NCI-H2081 treated with DMSO at 0.1 percent for 48 hours (cell line): ENCODE measurements at places on chromosomes 4 and X.

DNA sequence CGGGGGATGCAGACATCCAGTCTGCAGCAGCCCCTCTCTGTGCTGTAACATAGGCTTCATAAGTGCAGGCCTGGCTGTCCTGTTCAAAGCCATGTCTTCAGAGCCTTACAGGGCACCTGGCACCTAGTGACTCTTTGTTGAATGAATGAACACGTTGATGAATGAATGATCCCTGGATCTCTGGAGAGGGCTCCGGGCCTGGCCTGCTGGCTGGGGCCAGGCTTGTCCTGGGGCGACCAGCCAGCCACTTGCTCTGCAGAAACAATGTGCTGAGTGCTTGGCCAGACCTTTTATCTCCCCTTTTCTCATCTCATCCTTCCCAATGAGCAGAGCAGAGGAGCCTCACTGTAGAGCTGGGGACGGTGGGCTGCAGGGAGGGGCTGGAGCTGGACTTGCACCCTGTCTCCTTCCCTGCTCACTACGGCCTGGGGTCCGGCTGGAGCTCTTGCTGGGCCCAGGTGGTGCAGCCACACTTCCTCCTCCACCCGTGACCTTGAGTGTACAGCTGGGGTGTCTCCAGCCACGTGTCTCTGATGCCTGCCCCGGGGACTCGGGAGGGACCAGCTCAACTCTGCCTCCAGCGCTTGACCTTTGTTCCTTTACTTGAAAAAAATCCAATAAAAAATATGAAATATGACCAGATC is 77.9 kb downstream of the PSAPL1 start:
- no peak for DNase-seq

GRCh38 chr4:81508411-81509185 is 36.9 kb upstream of the RASGEF1B start:
- no peak for DNase-seq

DNA sequence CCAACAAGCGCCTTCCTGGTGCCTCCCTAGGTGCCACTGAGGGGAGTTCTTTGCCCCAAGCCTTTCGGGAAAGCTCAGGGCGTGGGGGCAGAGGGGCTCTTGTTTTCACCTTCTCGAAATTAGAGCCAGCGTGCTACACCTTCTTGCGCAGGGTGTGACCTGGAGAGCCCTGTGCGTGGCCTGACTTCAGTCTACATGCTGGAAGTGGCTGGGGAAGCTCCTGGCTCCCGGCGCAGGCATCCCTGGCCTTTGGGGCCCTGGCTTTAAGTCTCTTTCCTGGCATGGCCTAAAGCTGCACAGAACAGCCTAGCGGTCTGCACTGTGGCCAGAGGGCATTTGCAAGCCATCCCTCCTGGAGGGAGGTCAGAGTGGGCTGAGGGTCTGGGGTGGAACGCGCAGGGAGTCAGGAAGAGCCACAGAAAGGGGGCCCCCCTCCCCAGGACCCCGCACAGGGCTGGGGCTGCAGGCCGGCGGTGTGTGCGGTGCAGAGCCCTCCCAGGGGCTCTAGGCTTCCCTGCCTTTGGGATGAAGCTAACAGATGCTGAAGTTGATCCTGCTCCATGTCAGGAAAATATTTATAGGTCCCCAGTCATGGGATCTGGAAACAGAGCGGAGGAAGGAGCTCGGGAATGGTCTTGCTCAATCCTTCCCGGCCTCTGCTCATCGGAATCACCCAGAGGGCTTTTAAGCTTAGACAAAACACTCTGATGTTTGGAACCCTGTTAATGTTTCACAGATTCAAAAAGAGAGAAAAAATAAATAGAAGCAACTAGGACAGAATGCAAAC is 781 bp upstream of the SPON2 start:
- DNase-seq: no peak

DNA sequence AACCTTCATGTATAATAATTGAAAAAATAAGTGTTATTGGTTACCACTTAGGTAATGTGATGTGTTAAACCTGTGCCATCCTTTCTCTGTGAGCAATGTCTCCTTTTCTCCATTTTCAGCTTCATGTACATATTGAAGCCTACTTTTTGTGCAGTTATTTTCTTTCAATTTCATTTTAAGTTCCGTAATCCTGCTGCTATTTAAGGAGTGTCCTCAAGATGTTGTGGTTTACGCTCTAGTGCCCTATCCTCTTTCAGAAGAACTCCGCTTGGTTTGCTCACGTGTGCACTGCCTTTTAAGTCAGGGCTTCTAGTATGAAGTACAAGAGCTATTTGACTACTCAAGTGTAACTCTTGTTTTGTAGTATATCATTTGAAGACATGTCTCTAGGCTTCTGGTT is 2253.2 kb upstream of the TENM3 start:
- DNase-seq: no peak

GRCh38 chrX:149512225-149512885 is 7.2 kb upstream of the IDS start:
- DNase-seq: no peak

GRCh38 chrX:110317061-110317819 is 645 bp downstream of the AMMECR1 start:
- no peak for DNase-seq

DNA sequence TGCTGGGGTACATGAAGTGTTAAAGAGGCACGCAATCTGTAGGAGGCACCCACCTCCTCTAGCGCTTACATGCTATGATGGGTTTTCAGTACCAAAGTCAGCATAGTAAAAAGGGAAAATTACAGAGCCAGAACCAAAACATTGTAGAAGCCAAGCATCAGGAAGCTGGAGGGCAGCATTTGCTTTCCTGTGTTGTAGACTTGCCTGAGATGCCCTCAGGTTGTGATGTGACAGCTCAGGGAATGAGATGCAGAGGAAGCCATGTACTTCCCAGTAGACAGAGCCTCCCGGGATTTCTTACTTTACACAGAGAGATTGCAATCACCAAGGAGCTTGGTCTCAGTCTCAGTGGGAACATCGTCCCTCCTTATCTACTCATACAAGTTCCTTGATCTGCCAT is 161.5 kb downstream of the ARAP2 start:
- DNase-seq: no peak

DNA sequence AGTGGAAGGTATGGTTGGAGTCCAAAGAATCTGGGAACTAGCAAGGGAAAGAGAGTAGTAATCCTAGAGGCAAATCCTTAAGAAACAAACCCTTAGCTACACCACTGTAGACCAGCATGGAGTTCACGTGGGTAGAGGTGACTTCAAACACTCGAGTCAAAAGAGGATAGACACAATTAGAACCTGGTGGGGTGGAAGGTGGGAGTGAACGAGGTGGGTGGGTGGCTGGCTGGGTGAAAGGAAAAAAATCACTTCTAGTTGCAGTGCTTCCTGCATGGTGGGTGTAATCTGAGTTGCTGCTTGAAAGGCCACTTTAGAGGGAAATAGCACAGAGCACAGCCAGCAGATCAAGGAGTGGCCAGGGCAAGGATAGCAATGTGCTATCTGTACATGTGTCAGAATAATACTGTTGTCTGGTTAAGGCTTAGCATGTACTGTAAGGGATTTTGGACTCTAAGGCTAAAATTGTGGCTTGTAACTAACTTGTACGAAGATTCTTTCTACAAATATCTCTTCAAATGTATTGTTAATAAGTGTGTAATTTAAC is 356.2 kb downstream of the GRIA2 start:
- no peak for DNase-seq

- peak; percentile 23 for DNase-seq
These were observed 45.7 kb upstream of the INTU start for GRCh38 chr4:127586922-127587571.

- DNase-seq: no peak
These were observed 162.3 kb upstream of the MAMLD1 start for GRCh38 chrX:150200820-150201287.

GRCh38 chrX:28178206-28178605 is 197.0 kb upstream of the DCAF8L1 start:
- no peak for DNase-seq

- no peak for DNase-seq
These were observed 27.8 kb downstream of the PIR start for GRCh38 chrX:15465347-15465746.

GRCh38 chr4:19492606-19493005 is 759.1 kb upstream of the SLIT2 start:
- no peak for DNase-seq

- DNase-seq: no peak
These were observed 41.4 kb downstream of the NLGN4X start for GRCh38 chrX:6187256-6187655.

GRCh38 chr4:154604696-154605200 is 7.7 kb downstream of the FGG start:
- no peak for DNase-seq

- no peak for DNase-seq
These were observed 5.1 kb upstream of the ASMT start for GRCh38 chrX:1609762-1610161.

GRCh38 chr4:109657854-109658418 is 45.3 kb downstream of the CASP6 start:
- no peak for DNase-seq

- DNase-seq: no peak
These were observed 78.8 kb upstream of the LEF1 start for GRCh38 chr4:108247387-108248049.

GRCh38 chr4:56768763-56769162 is 52.7 kb downstream of the SPINK2 start:
- DNase-seq: no peak

GRCh38 chrX:69603566-69604194 is 12.2 kb upstream of the EDA start:
- no peak for DNase-seq

- DNase-seq: no peak
These were observed 12.6 kb downstream of the C4orf36 start for GRCh38 chr4:86879641-86880040.

- DNase-seq: no peak
These were observed 41.6 kb downstream of the EVC start for GRCh38 chr4:5752376-5753184.

- no peak for DNase-seq
These were observed 65.8 kb upstream of the PRPS1 start for GRCh38 chrX:107562482-107562881.

DNA sequence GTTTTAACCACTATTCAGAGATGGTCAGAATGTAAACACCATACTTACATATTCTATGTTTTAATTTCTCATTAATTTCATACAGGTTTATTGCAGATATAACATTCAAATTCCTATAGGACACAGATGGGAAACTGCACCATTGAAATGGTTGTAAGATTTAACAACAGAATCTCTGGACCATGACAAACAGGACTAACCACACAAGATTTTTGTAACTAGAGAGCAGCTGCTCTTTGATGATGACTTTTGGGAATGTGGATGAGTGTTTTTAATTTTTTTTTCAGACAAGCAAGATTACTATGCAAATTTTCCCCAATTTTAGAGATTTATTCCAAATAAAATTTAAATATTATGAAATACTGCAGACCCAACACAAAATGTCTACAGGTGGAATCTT is 610.2 kb downstream of the PCDH18 start:
- no peak for DNase-seq

GRCh38 chrX:106752101-106752678 is 25.7 kb downstream of the RNF128 start:
- no peak for DNase-seq

DNA sequence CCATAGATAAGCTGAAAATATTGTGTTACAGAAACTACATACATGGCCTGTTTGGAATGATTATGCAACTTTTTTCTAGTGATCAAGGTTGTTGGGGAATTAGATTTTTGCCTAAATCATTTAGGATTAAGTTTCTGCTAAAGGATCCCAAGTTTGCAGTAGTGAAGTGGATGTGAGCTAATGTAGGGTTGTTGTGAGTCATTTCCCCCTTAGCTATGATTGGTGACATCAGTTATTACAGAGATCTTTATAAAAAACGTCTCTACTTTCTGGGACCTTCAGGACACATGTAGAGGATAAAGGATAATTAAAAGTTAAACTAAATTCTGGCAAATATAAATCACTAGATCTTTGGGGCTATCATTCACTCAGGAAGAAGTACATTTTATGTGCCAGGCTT is 133.3 kb downstream of the GATB start:
- DNase-seq: no peak

GRCh38 chrX:102784550-102784949 is 64.0 kb downstream of the GPRASP3 start:
- no peak for DNase-seq

DNA sequence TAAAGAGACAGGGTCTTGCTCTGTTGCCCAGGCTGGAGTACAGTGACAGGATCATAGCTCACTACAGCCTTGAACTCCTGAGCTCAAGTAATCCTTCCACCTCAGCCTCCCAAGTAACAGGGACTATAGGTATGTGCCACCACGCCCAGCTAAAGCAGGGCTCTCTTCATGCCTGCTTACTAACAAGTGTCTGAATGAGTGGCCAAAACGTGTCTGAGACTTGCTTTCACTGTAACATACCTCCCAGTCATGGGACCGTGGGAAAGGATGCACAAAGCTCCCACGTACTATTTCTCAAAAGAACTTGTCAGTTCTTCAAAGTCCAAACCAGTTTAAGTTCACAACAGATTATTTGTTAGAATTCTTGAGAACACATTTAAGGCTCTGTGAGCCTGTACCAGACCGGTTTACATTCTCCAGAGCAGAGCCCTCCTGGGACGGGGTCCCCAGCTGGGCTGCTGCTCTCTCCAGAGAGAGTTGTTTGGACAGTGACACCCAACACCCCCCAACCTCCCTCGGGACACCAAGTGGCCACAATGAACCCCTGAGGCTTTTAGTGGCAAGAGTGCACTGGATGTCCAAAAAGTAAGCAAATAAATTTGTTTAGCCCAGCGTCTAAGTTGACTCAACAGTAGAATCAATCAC is 24.1 kb downstream of the SH3KBP1 start:
- DNase-seq: no peak

DNA sequence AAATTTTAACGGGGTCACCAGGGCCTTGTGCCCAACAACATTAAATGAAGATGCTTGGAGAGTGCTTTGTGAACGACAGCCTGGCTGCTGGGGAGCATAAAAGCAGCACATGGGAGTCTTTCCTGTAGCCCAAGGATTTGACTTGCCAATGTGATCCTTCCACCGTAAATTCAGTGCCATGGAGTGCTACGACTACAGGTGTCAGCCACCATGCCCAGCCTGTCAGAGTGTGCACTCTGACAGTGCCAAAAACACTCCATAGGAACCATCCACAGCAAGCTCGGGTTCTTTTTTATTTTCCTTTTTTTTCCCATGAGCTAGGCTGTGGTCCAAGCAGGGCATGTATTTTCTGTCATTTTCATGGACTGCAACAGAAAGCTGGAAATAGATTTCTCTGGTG is 156.9 kb downstream of the NLGN4X start:
- DNase-seq: no peak

- no peak for DNase-seq
These were observed 336.8 kb upstream of the CLNK start for GRCh38 chr4:11021333-11021732.

- DNase-seq: no peak
These were observed at the start of gene EPGN for GRCh38 chr4:74308215-74308614. TSS of gene EPGN (plus strand) at chr4:74308470. CDS start at chr4:74308534, 64 bp downstream.

DNA sequence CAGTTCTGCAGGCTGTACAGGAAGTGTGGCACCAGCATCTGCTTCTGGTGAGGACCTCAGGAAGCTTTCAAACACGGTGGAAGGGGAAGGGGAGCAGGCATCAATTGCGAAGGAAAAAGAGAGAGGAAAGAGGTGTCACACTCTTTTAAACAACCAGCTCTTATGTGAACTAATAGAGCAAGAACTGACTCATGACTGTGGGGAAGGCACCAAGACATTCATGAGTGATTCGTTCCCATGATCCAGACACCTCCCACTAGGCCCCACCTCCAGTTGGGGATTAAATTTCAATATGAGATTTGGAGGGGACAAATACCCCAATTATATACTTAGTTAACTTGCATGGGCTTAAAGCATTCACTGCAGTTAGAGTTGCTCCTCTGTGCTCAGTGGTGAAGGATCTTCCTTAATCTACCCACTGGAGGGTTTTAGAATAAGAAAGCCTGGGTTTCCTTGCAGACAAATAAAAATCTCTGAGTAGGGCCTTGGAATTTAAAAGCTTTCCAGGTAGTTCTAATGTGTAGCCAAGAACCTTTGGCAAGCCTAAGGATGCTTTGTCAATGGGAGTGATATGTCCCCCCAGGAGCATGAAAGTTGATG is 60.0 kb downstream of the SYNPO2 start:
- DNase-seq: no peak
